ENCODE measurements at places on chromosomes 13 and 19.

DNA sequence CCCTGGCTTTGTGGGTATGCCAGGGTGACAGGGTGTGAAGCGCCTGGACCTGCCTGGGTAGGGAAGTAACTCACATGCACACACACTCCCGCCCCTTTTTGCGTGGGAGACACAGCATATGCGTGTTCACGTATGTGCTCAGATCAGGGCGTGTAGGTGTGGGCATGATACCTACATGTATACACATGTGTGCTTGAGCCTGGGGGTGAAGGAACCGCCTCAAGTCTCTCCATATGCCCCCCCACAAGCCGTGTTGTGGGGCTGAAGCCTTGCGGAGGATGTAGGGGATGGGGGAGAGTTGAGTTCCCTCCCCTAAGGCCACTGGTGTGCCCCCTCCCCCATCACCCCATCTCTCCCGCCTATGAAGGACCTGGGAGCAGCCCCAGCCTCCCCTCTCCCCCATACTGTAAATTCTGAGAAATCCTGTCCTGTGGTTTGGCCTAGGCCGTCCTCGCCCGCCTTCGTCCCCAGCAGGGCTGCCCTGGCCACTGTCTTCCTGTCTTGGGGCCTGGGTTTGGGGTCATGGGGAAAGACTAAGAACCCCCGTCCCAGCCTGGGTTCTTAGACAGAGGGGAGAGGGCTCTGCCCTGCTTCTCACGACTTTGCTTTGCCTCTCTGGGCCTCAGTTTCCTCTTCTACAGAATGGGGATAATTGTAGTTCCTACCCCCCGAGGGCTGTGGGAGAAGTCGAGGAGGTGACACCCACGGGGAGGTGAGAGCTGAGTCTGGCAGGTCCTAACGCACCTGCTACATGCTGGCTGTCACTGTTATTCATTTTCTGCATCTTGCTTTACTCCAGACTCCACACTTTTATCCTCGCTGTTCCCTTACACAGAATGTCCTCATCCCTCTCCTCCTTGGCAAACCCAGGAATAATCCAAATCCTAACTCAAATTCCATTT, 14.3 kb downstream of the ACTL9 start:
- no peak for DNase-seq

DNA sequence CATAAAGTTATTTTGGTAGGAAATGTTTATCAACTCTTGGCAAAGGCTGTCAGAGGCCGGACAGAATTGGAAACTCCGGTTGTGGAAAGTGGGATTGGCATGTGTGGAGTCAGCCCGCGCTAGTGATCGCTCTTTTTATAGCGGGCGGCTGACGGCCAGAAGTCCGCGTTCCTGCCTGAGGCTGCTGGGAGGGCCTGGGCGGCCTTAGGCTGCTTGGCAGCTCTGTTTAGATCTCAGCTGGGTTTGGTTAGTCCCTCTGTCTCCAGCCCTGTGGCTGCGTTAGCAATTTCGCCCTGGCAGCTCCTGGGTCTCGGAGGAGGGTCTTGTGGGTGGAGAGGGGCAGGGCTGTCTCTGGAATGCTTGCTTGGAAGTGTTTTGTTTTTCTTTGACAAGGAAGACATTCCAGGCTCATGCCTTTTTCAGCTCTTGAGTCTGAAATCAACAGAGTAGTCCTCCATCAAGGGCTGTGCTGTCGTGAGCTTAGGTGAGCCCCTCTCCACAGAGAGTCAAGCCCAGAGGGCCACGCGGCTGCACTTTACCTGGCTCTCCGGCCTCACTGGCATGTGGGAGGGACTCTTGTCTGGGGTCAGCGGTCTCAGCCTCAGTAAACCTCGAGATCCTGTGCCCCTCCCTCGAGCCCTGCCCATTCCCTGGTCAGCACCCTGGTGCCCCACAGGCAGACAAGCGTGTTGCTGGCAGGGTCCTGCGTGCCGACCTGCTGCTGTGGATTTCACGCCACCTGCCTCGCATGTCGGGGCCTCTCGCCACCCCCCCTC, 22.5 kb downstream of the DOT1L start:
- peak; percentile 81 for DNase-seq

DNA sequence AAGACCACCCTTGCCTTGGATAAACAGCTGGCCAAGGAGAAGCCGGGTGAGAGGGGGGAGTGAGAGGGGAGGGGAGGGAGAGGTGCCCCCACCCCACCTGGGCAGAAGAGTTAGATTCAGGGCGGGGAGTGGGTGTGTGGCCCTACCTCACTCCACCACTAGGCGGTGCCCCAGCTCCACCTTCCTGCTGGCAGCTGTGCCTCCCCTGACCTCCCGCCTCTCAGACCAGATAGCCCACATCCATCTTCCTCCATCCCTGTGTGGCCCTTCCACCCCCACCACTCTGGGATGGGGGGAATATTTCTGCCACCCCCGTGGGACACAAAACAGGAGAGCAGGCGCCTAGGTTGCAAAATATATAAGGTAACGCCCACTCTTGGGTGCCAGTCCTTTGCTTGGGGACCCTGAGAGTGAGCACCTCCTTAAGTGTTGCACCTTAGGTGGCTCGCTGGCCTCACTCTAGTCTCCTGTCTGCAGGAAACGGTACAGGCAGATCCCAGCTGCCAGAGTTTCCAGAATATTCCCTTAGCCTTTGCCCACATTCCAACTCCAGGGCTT, 13.8 kb upstream of the EHD2 start:
- peak; percentile 43 for DNase-seq

DNA sequence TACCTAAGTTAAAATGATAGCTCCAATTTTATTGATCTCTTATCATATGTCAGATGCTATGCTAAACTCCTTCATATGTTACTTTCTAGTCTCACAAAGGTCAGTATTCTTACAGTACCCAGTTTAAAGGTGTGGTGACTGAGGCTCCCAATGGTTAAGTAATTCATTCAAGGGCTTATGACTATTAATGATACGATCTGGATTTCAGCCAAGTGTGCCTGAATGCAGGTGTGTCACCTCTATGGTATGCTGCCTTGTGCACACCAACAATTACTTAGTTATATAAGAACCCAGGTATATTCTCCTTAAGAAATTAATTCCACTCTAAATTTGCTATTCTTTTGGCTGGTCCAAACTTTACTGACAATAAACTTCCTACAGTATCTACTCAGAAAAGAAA, 84.6 kb upstream of the TRPC4 start:
- DNase-seq = no peak

DNA sequence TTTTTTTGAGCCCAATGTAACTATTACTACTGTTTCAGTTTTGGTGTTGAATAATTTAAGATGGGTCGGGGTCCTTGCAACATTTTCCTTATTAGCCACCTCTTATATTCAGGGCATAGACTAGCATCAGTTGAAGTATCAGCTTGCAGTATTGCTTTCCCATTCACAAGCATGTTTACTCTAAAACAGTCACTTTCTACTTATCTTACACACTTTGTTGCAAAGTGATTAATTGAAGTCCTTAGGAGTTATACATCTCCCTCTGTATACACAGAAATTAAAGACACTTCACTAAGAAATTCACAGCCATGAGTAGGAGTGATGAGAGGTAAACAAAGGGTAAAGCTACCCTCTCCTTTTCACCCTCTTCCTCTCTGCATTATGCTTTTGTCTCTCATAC, 27.6 kb downstream of the SLAIN1 start:
- DNase-seq = no peak

DNA sequence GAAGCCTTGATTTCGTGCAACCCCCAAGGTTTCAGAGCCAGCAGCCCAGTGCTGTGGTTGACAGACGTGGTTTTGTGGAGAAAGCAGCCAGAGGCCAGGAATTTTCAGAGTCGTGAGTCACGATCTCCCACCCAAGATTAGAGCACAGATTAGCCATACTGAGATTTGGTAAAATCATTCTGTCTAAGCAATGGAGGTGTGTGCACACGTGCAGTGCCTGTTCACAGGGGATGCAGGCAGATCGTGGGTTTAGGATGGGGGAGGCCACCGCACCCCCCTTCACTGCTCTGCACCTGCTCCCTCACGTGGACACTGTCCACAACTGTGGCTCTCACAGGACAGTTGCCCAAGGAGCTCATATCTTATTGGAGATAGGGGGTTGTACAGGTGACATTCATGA, 46.6 kb upstream of the GPR183 start:
- DNase-seq = no peak

GRCh38 chr13:114132419-114133121, at the start of gene RASA3:
RASA3 (minus strand) TSS chr13:114132623; CDS start chr13:114132489, 134 bp downstream.
- peak; percentile 64 for DNase-seq

DNA sequence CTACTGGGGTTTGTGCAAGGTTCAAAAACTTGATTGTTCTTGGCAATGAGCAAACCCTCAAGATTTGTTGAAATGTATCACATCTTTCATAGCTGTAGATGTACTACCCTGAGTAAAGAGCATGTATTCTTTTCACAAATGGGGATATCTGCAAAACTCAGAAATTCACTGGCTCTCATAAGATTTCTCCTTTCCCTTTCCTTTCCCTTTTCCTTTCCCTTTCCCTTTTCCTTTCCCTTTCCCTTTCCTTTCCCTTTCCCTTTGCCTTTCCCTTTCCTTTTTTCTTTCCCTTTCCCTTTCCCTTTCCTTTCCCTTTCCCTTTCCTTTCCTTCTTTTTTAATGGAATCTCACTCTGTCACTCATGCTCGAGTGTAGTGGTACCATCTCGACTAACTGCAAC, 69.1 kb downstream of the FNDC3A start:
- no peak for DNase-seq

DNA sequence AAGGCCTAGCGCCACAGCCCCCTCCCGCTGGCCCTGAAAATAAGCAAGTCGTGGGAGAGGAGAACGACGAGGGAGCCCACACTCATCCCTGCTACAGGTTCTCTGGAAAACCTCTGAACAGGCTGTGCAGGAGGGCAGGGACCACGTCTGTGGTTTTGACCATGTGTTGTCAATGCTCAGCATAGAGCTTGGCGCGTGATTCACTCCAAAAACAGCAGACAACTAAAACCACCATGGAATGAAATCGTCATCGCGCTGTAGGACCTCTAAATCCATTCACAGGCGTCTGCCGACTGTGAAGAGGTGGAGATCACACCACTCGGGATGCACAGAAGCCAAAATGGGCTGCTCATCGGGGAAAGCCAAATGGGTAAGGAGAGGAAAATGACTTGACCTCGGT, 121.3 kb downstream of the COL4A1 start:
- DNase-seq = no peak

GRCh38 chr19:54390942-54391577, 24.2 kb upstream of the TTYH1 start:
- peak; percentile 23 for DNase-seq

DNA sequence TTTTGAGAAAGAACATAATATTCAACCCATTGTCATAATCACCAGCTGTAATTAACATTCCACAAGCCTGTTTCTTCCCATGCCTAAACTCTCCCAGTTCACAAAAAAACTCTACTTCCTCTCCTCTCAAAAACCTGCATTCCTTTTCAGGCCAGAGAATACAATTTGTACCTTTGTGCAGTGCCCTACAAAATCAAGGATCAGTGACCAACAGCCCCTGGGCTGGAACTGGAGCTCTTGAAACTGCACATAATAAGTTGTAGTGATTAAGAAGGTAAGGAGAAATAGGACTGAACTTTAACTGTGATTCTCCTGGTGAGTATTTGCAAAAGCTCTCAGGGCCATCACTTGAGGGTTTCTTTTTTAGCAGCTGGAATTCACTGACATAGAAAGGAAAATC, 472.7 kb downstream of the RFC3 start:
- DNase-seq = no peak

GRCh38 chr13:114222461-114222968, 12.2 kb upstream of the CDC16 start:
- DNase-seq = no peak

- DNase-seq = no peak
Measured at GRCh38 chr19:48329167-48329891, 4.0 kb downstream of the EMP3 start.

DNA sequence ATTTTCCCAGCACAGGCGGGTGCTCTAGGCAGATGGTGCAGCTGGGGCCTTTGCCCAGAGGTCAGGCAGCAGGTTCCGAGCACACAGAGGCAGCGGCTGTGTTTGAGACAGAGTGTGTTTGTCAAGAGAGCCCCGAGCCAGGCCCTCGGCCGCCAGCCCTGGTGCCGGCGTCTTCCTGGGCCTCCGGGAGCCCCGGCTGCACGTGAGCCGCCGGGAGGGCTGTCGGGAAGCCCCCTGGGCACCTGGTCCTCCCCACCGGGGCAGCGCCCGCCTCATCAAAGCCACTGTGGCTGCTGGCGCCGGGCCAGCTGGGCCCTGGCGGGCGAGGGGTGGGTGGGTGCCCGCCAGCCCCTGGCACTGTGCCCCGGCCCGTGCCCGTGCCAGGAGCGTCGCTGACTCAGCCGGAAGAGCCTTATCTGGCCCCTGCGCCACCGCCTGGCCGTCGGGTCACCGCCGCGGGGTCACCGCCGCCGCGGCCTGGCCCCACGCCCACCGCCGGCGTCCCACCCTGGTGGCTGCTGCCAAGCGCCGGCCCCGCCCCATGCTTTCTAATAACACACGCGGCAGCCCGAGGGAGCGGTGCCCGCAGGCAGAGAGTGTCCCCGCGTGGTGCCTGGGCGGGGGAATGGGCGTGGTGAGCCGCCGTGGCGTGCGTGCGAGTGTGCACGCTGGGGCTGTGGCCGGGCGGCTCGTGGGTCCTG, 14.9 kb downstream of the ARID3A start:
- no peak for DNase-seq

DNA sequence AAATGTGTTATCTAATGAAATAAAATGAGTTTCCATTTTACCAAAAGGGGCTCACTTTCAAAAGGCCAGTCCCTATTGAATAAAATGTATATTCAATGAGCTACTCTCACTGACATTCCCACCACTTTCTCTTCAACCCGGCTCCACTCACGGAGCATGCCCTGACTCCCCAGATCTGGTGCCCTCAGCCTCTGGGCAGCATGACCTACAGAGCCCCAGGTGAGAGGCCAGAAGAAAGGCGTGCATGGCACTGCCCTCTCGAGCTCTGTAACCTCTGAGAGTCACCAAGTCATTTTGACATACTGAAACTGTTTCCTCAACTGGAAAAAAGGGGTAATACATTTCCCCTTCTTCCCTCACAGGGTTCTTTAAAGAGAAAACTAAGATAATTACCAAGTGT, 25.2 kb upstream of the SIAH3 start:
- DNase-seq = no peak

- DNase-seq = no peak
Measured at GRCh38 chr13:37680137-37680536, 81.6 kb upstream of the POSTN start.

- no peak for DNase-seq
Measured at GRCh38 chr19:15666186-15666585, 6.7 kb upstream of the CYP4F12 start.

GRCh38 chr13:25112695-25113255, 16.8 kb downstream of the PABPC3 start:
- no peak for DNase-seq

- DNase-seq = no peak
Measured at GRCh38 chr19:28586474-28586873, 626.5 kb downstream of the UQCRFS1 start.

DNA sequence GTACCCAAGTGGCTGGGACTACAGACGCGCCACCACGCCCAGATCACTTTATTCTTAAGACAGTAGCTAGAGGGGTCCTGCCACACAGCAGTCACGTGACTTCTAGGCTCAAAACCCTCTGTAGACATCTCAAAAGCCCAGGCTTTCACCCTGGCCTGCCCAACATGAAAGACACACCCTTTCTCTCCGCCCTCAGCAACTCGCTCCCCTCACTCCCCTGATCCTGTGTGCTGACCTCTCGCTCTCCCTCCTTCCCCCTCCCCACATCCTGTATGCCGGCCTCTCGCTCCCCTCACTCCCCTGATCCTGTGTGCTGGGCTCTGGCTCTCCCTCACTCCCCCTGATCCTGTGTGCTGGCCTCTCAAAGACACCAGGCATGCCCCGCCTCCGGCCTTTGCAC, 77.4 kb downstream of the SLC15A1 start:
- no peak for DNase-seq

GRCh38 chr19:55472463-55472862, 4.0 kb upstream of the ZNF628 start:
- no peak for DNase-seq

Measured in dorsolateral prefrontal cortex (tissue), 122 donors.